ENCODE measurements at places on chromosomes 12 and 14.

GRCh38 chr14:94448071-94448808 is 4.4 kb downstream of the SERPINA11 start:
- no peak for DNase-seq

GRCh38 chr14:73239393-73240241 is 2.3 kb downstream of the PAPLN start:
- DNase-seq: no peak

DNA sequence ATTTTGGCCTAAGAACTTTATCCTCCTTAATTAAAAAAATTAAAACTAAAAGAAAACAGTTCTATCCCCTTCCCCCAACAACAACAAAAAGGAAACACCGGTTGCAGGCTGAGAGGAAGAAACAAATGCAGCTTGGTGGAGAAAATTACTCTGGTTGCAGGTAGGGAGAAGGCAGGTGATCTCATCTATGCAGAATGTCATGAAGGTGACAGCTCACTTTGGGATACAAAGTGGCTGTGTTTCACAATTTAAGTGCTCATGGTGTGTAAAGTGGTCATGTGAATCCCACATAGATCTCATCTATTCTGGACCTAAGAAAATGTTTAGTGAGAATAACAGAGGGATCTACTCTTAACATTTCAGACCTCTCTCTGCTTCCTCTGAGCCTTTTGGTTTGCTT is 219.7 kb upstream of the PKP2 start:
- no peak for DNase-seq

DNA sequence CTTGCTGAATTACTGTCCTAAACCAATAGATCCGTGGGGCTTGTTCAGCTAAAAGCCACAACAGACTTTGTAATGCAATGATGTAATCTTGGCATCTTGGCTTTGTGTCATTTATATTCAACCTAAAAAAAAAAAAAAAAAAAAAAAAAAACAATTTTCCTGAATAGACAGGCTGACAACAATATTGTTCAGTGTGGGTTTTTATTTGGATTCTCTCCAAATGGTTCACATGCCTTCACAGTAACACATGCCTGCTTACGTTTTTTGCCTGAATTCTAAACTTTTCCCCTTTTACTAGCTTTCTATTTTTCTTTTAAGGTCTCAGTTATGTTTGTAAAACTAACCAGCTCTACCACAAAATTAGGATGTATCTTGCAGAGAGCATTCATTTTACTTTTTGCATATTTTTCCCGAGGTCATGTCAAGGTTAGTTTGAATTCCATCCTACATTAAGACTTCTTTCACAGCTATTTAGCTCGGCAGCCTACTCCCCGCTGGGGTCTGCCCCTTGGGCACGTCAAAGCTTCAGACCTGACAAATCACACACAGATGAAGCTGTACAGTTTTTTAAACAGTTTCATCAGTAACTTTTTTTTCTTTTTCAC is 213.7 kb upstream of the NPAS3 start:
- DNase-seq: no peak

DNA sequence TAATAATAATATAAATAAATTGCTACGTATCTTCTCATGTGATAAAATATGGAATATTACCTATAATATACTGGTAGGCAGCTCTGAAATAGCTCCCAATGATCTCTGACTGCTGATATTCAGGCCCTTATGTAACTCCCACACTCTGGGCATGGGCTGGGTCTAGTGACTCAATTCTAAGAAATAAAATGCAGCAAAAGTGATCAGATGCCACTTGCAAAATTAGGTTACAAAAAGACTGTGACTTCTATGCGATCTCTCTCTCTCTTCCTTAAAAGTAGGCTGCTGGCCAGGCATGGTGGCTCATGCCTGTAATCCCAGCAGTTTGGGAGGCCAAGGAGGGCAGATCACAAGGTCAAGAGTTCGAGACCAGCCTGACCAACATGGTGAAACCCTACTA is 10.3 kb upstream of the CACNB3 start:
- DNase-seq: no peak

- DNase-seq: no peak
Measured at GRCh38 chr12:124796303-124796960, 67.2 kb downstream of the SCARB1 start.

GRCh38 chr12:75665216-75665615 is 153.8 kb upstream of the KRR1 start:
- no peak for DNase-seq
